ENCODE measurements at places on chromosomes 2 and 18. TPM values are rescaled to one million over a fixed set of nuclear protein-coding genes. Genes with fewer than 3 reads are reported as not detected.

- no peak for DNase-seq
Measured at GRCh38 chr18:46291149-46291548, 187.0 kb downstream of the HAUS1 start.

DNA sequence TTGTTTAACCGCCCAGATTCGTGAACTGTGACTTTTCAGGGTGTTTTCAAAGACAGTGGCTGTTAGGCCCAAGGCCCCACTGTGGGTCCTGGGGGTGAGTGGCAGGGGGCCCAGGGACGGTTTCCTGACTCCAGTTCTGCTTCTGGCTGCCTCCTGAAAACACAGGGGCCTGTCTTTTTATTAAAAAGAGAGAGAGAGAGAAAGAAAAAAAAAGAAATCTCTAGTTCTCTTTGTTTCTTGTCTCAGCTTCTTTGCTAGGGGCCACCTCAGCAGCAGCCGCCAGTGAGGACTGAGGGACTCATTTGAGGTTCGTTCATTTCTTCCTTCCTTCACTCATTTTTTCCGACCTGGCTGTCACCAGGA is 15.4 kb upstream of the E2F6 start:
- DNase-seq: no peak

- peak; percentile 79 for DNase-seq
Measured at GRCh38 chr2:216713691-216714336, 18.5 kb upstream of the IGFBP5 start.

GRCh38 chr2:216887138-216887537 is 27.3 kb upstream of the TNP1 start:
- no peak for DNase-seq

GRCh38 chr2:54469484-54470053 is 13.4 kb downstream of the SPTBN1 start:
- DNase-seq: no peak

DNA sequence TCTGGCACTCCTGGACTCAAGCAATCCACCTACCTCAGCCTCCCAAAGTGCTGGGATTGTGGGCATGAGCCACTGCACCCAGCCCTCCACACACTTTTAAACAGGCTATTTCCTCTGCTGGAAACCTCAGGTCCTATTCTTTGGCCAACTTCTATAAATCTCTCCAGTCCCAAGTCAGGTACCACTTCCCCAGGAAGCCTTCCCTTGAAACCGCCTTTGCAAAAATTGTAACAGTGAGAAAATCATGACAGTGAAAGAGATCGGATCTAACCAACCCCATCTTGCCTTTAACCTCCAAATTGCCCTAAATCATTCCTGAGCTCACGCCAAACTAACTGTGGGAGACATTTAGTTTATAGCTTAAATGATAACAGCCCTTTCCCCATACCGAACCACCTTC is 67.3 kb upstream of the CABLES1 start:
- DNase-seq: no peak

DNA sequence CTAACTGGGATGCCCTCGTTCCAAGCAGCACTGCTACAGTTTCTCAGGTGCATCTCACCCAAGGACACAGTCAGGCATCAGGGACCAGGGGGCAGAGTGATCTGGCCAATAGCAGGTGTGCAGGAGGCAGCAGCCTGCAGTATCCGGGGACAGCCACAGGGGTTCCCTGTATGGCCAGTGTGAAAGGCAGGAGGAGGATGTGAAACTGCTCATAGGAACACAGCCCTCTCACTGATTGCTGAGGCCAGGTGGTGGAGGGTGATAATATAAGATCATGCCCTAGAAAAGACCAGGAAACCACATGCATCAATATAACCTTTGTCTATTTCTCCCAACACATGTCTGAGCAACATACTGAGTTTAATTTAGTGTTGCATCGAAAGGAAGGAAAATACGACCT is 112.7 kb upstream of the TACR1 start:
- no peak for DNase-seq

Gene PSMD14
- 95.3 TPM for polyA plus RNA-seq

Gene ANKRD30B
- polyA plus RNA-seq: not detected

Gene CTNNA2
- polyA plus RNA-seq: not detected
